ENCODE measurements at places on chromosomes 13 and 19.

DNA sequence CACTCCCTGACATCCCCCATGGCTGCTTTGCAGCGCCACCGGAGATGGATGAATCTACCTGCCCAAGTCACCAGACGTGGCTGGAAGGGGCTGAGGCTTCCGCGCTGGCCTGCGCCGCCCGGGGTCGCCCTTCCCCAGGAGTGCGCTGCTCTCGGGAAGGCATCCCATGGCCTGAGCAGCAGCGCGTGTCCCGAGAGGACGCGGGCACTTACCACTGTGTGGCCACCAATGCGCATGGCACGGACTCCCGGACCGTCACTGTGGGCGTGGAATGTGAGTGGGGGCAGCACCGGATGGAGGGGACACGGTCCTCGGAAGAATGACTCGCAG is 4.6 kb downstream of the ICAM5 start:
- DNase-seq, result no peak

GRCh38 chr13:112887151-112887550 is 81.9 kb upstream of the MCF2L start:
- no peak for DNase-seq

GRCh38 chr19:52691215-52691610 is 43.6 kb downstream of the ZNF611 start:
- DNase-seq, result no peak

DNA sequence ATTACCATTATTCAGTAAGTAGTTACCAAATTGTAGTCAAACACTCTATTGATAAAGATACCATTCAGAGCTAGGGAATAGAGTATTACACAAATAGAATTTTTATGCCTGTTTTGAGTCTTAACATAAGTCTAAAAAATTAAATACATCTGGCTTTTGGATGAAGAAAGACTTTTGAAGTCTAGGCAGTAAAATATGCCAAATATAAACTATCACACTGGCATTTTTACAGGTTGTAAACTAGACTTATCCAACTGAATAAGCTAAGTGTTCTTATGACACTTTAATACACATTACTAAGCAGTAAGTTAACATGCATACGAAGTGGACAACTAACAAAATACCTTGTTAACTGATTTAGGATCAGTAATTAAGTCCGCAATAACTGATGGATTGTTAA is 108.9 kb downstream of the MAB21L1 start:
- DNase-seq, result no peak

DNA sequence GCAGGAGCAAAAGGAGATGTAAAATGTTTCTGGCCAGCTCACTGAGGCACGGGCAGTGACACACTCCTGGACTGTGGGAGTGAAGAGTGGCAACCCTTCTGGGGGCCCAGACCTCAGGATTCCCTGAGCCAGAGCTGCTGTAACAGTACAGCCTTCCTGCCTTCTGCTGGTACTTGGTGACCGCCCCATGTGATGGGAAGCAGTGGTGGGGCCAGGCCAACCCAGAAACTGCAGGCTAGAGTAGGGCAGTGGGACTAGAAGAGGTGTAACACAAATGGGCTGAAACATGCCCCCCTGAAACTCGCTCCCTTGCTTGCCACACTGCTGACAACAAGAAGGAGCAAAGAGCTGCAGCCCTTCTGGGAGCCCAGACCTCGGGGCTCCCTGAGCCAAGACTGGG is 217.1 kb upstream of the TRPC4 start:
- no peak for DNase-seq

DNA sequence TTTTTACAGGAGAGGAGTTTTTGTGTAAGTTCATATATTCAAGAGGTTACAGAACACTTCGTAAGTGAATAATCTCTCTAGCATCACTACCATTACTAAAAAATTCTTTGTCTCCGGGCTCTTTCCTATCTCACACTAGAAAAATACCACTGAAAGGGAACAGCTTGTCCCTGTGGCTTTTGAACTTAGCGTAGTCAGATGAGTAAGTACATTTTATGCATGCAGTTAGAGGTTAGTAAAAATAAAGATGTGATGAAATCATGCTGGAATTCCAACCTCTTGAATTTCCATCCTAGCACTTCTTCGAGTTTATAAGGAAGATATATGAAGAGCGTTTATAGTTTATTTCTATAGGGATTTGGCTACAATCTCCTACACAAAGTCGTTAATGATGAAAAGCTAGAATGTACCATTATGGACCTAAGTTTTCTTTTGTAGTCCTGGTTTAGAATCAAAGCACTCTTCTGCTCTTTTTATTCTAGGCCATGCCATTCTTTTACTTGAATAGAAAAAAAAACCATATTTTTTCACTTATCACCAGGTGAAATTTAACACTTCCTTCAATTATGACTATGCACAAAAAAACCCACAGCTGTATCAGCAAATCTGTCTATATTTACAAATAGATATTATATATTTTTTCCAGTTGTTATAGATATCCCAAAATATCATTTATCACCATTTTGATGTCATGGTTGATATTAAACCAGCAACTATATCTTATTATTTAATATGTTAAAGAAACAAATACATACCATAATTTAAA is 139.9 kb upstream of the PCDH9 start:
- no peak for DNase-seq

GRCh38 chr13:96636001-96636709 is 358.1 kb downstream of the OXGR1 start:
- no peak for DNase-seq

DNA sequence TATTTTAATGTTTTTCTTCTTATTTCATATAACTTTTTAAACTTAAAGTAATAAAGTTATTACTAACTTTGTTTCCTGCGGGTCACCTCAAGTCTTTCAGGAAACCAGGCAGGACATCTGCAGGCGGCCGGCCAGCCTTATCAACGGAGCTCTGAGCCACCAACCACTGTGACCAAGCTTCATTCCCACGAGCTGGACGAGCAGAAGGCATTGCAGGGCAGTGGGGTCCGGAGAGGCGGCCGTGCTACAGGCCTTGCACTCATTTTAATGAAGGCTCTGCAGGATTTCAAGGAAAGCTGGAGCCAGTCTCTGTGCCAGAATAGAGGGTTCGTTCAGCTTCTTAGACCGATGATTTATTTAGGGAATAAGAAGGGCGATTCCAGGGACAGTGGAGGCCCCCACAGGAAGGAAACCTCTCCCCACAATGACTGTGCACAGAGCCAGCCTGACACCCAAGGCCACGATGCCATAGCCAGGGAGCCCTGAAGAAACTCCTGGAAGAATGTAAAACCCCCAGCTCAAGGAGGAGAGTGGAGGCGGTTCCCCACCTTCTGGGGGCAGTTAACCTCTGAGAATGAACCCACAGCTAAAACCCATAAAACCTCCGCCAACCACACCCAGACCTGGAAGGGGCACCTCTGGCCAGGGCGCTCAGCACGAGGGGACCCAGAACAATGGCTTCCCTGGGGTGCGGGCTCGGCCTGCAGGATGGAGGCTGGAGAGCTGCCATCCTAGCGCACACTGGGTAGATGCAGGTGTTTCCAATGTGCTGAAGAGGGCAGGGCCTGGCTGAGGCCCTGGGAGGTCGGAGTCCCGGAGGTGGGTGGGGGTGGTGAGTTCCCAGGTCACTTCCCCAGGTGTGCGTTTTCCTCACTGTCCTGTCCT is 75.0 kb downstream of the RASA3 start:
- DNase-seq, result no peak

- no peak for DNase-seq
Observed at GRCh38 chr19:28210886-28211285, 1002.1 kb downstream of the UQCRFS1 start.

DNA sequence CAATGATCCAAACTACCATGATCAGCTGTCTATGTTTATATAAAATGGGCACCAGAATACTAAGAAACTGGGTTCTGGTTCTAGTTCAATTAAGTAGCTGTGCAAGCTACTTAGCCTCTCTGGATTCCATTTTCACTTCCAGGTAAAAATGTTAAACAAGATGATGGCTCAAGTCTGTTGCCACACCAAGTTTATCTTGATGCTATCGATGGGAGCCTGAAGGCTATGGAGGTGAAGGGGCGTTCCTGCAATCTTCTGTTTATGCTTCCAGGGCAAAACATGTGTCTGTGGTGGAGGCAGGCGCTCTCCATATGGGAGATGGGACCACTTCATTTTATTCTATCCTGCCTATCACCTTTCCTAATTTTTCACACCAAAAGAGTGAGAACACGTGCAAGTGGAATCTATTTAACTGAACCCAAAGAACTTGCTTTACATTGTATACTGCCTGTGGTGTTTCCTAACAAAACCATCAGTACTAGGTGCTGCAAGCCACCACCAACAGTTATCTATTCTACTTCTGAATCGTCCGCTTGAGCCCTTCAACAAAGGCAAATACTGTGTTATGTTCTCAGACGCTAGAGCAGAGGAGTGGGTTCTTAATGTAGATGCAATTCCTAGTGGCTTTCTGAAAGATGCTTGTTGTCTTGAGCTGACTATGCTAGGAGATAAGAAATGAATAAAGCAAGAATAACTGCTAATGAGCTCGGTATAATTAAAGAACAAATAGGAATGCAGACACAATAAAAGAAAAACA is 70.9 kb downstream of the DOCK9 start:
- no peak for DNase-seq

- no peak for DNase-seq
Observed at GRCh38 chr19:887072-887471, 5.9 kb downstream of the MED16 start.

DNA sequence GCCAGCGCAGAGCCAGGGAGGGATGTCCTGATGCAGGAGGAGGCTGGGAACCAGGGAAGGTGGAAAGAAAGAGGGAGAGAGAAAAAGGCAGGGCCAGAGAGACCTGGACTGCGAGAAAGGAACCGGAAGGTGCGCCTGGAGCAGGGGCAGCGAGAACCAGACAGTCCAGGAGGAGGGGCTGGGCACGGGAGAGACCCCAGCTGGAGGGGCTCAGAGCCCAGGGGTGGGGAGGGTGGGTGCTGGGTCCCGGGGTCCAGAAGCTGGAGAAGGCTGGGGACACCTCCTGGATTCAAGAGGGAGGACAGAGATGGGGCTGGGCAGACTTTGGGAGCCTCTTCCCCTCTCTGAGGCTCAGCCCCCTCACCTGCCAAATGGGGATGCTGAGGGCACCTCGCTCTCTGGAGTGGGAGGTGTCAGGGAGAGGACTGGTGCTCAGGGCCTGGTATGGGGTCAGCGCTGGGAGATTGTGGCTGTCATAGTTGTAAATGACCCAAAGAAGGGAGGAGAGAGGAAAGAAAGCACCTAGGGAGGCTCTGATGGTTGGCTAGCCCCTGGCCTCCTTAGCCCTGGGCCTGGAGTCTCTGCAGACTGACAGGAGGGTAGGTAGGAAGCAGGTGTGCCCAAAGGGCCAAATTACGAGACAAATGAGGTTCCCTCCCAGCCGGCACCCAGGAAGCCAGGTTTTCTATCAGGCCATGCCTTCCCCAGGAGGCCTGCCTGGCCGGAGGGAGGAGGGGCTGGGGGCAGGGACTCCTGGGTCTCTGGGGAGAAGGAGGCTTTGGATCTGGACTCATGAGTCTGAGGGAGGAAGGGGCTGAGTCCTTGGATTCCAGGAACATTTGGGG is 1.3 kb upstream of the SPACA6 start:
- DNase-seq, result no peak

DNA sequence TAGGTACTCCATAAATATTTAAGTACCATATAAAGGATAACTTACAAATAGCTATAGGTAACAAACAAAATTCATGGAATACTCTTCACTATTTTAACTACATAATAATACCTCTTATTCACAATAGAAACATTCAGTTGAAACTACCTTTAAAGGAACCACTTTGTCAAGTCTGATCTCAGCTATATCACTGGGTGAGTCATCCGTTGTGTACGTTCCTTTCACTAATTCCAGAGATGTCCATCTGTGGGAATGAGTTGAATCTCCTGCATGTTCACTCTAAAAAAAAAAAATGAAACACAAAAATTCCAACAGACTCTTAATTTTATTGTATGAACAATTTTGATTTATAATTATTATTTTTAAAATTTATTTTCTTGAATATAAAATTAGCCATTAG is 149.4 kb upstream of the FBXL3 start:
- DNase-seq, result no peak

GRCh38 chr13:45385907-45386553 is 32.1 kb downstream of the SLC25A30 start:
- no peak for DNase-seq

- DNase-seq, result no peak
Observed at GRCh38 chr19:58037927-58038687, 4.3 kb downstream of the ZSCAN1 start.

DNA sequence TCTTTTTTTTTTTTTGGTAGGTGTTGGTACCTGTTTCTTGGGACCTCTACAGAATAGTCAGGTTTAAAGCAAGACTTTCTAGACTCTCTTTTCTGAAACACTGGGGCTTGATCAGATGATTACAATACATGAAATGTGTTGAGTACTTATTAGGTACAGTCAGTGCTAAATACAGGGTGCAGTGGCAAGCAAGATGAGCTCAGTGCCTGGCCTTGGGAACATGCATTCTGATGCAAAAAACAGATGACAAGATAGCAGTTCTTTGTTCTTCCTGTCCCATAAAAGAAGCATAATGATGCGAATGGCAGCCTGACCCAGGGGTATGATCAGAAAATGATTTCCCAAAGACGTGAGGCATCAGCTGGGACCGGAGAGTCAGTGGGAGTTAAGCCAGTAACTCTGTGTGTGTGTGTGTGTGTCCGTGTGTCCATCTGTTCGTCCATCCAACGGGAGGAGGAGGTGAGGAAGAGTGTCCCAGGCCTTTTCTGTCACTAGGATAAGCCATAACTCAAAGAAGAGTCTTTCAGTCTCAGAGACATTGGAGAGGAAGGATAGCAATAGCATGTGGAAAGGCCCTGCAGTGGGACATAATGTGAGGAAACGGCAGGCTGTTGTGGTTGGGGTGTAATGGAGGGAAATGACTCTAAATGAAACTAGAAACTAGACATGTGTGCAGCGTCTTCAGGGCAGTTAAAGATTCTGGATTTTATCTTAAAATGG is 32.2 kb downstream of the SLAIN1 start:
- DNase-seq, result no peak

Data from NT2/D1 (cell line).